Foreskin keratinocyte (primary cell): ENCODE measurements at places on chromosomes 16 and 17. TPM values are rescaled to one million over a fixed set of nuclear protein-coding genes. Genes with fewer than 3 reads are reported as not detected.

Gene FBXW10
- polyA plus RNA-seq: 0.01 and 0.02 TPM in 2 replicates

Gene LDHD
- 0.45 and 0.50 TPM in 2 replicates for polyA plus RNA-seq

DNA sequence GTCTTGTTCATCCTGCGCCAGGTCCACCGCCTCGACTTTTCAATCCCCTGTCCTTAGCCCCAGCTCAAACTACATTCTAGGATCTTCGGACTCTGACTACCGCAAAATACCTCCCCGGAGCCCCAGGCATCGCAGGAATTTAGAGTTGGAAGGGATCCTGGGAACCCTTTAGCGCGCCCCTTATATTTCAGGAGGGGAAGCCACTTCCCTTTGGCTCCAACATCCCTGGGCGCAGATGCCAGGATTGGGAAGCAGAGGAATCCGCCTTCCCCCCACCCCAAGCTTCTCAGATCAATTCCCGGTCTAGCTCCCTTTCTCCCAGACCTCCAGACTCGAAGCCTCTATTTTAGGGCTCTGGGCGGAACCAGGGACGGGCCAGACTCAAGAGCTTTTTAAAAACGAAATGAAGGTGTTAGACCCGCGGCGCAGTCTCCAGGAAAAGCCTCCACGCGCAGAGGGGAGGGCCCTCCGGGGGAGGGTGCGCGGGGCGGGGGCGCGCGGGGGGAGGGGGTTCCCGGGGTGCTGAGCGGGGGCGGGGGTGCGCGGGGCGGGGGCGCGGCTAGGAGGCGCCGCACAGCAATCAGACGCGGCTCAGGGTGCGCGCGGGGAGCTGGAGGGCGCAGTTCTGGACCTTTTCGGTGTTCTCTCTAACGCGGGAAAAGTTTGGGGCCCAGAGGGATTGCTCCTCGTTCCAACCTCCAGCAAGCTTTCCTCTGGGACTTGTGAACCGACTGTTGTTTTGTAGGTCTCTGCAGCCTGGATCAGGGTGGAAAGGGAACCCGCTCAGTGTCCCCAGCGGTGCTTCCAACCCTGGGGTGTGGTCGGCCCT is 1.6 kb downstream of the AHSP start:
- DNase-seq: no peak

- DNase-seq: no peak
These were observed 546.3 kb upstream of the CDH11 start for GRCh38 chr16:65668064-65668595.

Gene PKMYT1
- polyA plus RNA-seq: 122 and 142 TPM in 2 replicates

DNA sequence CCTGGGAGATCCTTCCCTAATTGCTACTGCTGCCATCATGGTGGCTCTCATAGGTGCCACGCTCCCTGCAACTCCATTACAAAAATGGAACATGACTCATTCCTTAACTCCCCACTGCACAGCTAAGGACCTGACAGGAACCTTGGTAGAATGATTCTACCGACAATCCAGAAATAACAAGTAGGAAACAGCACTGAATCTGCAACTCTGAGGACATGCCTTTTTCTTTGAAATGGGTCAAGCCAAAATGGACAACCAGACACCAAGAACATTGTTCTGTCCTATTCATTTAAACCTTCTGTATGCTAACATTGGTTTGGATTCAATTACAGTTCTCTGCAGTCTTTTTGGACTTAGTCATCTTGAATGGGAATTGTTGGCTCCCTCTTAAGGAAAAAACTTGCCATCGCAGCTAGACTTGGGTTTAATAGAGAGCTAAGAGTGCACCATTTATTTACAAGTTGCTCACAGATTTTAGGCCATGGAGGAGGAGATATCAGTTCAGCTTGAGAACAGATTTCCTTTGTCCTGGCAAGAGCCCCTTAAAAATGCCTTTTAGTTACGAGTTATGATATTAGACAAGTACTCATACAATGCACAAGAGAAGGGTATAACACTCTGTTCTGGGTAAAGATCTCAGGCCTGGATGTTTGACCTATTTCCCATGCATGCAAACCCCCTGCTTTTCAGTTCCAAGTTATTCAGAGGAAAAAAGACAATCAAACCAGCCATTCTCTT is 20.9 kb upstream of the NSRP1 start:
- peak; percentile 36 for DNase-seq

DNA sequence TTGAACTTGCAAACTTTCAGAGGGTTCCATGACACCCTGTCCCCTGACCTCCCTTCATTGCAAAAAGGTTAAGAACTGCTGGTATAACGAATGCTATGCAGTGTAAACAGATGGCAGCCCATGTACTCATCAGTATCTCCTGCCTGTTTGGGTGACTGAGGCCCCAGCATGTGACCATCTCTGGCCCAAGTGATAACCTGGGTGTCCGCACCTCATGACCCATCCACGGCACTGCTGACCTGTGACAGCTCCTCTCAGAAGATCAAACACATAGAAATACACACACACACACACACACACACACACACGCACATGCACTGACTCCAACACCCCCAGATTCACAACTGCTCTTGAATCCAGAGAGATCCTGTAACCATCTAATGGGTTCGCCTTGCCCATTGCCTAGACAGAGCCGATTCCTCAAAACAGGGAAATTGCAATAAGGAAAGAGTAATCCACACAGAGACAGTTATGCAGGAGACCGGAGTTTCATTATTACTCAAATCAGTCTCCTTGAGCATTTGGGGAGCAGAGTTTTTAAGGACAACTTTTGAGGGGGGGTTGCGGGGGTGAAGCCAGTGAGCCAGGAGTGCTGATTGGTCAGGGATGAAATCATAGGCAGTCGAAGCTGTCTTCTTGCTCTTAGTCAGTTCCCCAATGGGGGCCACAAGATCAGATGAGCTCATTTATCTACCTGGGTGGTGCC is 11.3 kb upstream of the PHOSPHO1 start:
- DNase-seq: no peak

GRCh38 chr17:49361129-49361901 is 735 bp downstream of the ZNF652 start:
- peak; percentile 26 for DNase-seq

DNA sequence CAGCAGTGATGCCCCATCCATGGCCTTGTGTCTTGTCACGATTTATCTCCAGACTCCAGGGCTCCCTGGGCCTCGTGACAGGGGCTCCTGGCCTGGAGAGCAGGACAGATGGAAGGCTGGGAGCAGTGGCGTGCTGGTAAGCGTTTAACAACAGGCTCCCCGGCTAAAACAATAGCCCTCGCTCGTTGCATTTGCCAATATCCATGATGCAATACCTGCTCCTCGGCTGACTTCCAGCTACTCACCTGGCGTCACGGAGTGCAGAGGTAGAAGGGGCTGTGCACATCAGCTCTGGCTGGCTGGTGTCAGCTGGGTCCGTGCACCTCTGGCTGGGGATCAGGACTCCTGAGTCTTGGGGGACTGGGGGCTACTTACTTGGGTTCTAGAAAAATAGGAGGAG is 1.5 kb upstream of the BICDL2 start:
- DNase-seq: peak; percentile 33

DNA sequence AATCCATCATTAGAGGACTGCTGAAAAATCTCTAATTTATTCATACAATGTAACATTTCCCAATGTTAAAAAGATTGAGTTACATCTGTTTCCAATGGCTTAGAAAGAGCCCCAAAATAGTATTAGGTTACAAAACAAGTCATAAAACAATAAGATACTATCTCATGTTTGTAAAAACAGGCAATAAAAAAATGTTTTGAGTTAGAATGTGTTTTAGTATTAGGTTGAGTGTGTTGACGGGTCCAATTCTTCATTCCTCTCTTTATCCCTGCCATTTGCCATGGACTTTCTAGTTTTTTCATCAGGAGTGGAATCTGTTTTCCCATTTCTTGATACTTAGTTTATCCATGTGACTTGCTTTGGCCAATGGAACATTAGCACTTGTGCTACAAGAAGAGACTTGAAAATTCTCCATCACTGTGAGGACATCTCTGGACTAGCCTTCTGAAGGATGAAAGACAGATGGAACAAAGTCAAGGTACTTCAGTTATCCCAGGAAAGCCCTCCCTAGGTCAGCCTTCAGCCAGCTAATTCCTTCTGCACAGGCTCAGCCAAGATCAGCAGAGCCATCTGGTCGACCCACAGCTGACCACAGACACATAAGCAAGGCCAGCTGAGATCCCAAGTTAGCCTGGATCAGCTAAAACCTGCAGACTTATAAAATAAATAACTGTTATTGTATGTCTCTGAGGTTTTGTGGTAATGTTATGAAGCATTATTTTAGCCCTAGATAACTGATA is 83.3 kb downstream of the HS3ST3A1 start:
- DNase-seq: no peak

GRCh38 chr17:74134991-74135390 is 68.5 kb upstream of the RPL38 start:
- DNase-seq: no peak

DNA sequence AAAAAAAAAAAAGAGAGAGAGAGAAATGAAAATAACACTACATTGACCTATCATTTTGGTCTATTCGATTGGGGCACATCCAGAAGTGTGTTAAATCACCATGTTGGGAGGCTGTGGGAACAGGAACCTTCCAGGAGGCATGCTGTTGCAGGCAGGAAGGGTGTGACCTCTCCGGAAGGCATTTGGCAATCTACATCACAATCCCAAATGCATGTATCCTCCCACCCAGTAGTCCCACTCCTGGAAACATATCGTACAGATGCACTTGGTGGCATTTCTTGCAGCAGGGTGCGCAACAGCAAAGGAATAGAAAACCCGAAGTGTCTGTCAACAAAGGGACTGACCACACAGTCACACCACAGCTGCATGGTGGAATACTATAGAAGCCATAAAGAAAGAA is 7.9 kb downstream of the PLLP start:
- DNase-seq: peak; percentile 85

DNA sequence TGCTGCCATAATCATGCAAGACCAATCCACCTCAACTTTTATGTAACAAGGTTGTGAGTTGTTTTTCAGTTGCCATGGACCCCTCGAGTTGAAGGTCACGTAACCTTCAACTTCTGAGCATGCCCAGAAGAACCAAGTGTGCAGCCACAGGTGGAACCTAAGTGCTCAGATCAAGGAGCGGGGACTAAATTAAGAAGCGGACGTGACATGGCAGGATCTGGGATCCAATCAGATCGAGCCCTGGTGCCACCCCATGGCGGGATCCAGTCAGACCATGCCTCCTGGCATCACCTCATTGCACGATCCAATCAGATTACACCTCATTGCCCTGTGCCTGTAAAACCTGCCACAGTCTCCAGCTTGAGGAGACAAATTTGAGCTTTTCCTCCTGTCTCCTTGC is 204.5 kb upstream of the CDH5 start:
- DNase-seq: no peak

DNA sequence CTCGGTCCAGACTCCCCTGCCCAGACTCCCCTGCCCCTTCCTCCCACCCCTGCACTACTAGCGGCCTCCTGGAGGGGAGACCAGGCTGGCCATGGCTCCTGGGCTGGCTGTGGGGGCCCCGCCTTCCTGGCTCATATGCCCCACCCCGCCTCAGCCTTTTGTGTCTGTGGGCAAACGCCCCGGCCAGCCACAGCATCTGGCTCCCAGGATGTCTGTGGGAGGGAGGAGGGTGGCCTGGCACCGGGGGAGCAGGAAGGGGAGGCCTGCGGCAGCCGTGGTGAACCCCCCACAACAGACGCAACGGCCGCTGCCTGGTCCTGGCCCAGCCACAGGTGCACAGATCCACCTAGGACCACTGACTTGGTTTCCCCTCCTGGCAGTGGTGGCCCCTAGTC is 32.9 kb downstream of the BAHCC1 start:
- DNase-seq: no peak

GRCh38 chr17:21177854-21178600 is 35.9 kb downstream of the TMEM11 start:
- DNase-seq: no peak

Gene SLC5A11
- not detected in 2 replicates for polyA plus RNA-seq

- DNase-seq: no peak
These were observed 460 bp downstream of the KRTAP4-3 start for GRCh38 chr17:41167561-41167960.

Gene HID1
- 0.15 TPM in 1 of 2 replicates, not detected in the other for polyA plus RNA-seq

Gene KRT33B
- polyA plus RNA-seq: 0.32 and 0.57 TPM in 2 replicates

Gene APPBP2
- polyA plus RNA-seq: 3.8 and 4.0 TPM in 2 replicates

DNA sequence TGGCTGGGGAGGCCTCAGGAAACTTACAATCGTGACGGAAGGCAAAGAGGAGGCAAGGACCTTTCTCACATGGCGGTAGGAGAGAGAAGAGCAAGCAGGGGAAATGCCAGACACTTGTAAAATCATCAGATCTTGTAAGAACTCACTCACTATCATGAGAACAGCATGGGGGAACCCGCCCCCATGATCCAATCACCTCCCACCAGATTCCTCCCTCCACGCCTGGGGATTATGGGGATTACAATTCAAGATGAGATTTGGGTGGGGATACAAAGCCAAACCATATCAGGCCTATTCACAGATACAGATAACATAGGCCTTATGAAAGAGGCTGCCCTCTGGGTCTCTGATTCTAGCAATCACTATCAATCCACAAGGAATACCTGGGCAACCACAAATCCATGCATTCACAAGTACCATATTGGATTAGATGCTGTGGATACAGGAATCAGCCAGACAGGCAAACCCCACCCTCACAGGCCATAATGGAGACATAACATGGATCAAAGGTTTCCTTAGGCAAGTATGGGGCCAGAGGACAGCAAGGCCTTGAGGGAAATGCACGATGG is 284.9 kb downstream of the SOX9 start:
- DNase-seq: no peak

GRCh38 chr17:74250324-74250995 is 23.6 kb upstream of the DNAI2 start:
- no peak for DNase-seq

DNA sequence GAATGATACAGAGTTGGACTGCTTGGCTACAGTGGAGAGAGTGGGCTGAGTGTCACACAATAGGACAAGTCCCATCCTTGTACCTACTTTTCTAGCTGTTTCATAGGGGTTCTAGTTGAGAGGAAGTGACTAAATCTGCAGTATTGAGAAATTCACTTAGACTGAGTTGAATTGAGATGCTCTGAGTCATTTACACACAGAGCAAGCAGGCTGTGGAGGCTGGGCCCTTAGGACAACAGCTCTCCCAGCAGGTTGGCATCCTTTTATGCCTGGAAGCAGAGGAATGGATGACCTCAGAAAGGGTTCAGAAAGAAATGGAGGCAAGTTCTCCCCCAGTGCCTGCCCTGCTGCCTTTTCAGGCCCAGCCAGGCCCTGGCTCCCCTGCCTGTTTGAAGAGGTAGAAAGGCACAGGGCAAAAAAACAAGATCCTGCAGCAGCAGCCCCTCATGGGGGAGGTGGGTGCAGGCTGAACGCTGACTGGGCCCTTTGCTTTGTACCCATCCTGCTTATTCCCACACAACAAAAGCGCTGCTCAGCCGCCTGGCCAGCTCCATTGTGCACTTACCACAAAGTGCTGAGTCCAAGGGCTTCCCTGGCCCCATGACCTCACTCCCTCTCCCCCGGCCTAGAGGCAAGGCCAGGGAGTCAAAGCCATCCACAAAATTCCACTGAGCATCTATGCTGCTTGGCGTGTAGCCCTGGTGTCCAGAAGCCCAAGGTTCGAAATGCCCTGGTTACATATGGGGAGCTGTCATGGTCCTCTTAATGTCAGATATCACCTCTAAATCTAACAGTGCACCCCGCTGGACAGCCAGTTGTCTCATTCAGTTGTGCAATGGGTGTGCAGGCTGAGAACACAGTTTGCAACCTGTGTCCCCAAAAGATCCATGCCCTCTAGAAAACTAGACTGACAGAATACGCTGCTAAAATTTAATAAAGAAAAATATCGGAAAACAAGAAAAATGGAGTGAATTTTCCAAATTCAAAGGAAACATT is 5.4 kb upstream of the CRYBA1 start:
- peak; percentile 89 for DNase-seq

- no peak for DNase-seq
These were observed 43.8 kb downstream of the PSME3IP1 start for GRCh38 chr16:57141822-57142631.

GRCh38 chr16:23587726-23588125 is 8.4 kb downstream of the NDUFAB1 start:
- DNase-seq: no peak

GRCh38 chr16:1791943-1792812 is 1.3 kb downstream of the IGFALS start:
- no peak for DNase-seq
